ENCODE measurements at places on chromosomes 11 and 22. TPM values are rescaled to one million over a fixed set of nuclear protein-coding genes. Genes with fewer than 3 reads are reported as not detected.

- DNase-seq = no peak
Observed at GRCh38 chr22:43203471-43203981, 16.6 kb upstream of the TTLL12 start.

DNA sequence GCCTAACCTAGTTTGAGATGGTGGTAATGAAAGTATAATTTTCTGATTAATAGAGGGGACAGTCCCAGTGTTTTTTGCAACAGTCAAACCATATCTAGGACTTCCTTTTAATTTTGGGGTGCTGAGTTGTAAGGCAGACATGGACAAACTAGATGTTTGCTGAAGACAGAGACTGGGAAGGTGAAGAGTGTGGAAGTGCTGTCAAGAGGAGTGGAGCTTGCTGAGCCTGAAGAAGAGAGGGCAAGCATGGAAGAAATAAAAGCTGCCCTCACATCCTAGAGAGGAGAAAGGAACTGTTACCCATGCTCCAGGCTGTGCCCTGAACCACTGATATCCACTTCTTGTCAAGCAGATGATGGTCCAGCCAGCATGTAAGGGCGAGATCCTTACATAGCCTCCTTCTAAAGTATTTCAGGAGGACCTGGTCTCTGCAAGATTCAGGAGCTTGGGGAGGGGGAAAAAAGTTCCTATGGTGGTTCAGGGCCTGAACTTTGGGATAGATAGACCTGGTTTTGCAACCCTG, 51.4 kb downstream of the PRR5L start:
- no peak for DNase-seq

DNA sequence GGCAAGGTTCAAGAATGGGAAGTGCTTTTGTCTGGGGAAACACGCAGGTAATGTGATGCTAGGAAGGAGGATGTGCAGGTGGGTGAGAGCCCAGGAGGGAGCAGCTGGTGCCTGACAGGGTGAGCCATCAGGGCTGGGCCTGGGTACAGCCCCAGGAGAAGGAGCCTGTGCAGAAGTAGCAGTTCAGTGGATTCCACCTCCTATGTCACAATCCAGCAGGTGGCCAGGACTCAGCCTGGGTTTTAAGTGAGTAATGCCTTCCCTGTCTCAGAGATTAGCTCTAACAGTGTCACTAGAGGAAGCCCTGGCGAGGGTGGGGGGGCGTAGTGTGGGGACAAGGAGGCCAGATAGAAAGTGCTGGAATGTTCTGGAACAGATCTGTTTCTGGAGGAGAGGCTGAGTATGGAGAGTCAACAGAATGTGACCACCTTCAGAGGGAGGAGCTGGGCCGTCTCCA, 8.1 kb downstream of the RIC8A start:
- no peak for DNase-seq

DNA sequence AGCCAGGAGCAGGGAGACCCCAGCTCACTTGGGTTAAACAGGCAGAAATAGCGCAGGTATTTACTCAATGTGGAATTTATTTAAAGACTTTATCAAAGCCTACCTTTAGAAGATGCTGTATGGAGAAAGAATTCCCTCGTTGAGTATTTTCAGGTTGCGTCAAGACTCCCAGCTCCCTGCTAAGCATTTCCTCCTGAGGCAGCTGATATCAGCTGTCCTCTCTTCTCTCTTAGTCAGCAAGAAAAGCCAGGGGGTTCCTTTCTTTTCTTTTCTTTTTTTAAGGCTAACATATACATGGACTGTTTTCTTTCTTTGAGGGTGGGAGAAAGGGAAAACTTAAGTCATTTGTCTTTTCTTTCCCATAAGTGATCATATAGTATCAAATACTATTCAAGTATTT, 125.8 kb upstream of the POU2AF2 start:
- DNase-seq = no peak

Gene EFCAB6
- 3.2 TPM for total RNA-seq

DNA sequence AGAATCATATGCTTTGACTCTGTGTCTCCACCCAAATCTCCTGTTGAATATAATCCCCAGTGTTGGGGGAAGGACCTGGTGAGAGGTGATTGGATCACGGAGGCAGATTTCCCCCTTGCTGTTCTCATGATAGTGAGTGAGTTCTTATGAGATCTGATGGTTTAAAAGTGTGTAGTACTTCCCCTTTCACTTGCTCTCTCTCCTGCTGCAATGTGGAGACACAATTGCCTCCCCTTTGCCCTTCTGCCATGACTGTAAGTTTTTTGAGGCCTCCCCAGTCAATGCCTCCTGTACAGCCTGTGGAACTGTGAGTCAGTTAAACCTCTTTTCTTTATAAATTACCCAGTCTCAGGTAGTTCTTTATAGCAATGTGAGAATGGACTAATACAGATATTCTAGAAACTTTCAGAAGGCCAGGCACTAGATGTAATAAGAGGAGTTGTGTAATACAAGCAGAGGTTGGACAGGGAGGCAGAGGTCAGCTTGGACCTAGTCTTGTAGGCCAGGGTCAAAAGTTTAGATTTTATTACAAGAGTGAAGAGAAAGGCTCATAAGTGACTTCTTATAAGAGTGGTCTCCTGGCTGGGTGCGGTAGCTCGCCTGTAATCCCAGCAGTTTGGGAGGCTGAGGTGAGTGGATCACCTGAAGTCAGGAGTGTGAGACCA, 9.3 kb upstream of the SERPING1 start:
- DNase-seq = no peak
